ENCODE measurements at places on chromosomes 1 and 21. TPM values are rescaled to one million over a fixed set of nuclear protein-coding genes. Genes with fewer than 3 reads are reported as not detected.
A peak's percentile ranks its signal among the peaks of the same experiment; 100 is the strongest.

DNA sequence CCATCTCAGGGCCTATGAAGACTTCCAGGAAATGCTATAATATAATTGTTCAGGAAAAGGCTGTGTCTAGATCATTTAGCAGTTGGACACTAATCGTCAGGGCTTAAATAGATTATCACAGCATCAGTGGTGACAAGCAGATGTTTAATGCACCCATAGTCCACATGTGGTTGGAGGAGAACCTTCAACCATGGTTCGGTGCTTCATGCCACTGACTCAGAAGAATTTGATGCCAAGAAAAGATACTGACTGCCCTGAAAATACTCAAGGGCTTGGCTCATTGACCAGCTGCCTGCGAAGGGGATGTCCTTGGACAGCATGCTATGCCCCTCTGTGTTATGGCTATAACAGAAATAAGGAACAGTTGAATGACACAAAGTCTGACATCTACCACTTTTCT lies 175.7 kb downstream of the HHIPL2 start:
- DNase-seq = no peak

- DNase-seq = no peak
Measured at GRCh38 chr1:170676628-170677027, 12.7 kb downstream of the PRRX1 start.

DNA sequence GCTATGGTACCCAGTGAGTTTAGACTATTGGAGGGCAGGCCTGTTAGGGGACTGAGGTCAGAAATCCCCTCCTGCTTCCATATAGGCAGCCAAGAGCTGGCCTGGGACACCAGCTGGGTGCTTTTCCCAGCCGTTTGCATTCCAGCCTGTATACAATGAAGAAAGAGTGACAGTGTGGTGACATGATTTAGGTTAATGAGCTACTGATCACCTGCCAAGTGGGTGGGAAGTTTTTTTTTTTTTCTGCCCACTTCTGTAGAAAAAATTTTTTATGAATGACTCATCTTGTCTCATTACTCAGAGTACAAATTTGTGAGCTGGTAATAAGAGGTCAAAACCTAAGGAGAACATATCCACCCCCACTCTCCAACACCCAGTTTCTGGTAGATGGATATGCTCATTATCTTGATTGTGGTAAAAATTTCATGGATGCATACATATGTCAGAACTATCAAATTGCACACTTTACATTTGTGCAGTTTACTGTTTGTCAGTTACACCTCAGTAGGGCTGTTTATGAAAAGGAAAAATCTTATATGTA lies 16.4 kb upstream of the CGN start:
- DNase-seq = peak; percentile 77

Gene LCE1A
- polyA plus RNA-seq = not detected

DNA sequence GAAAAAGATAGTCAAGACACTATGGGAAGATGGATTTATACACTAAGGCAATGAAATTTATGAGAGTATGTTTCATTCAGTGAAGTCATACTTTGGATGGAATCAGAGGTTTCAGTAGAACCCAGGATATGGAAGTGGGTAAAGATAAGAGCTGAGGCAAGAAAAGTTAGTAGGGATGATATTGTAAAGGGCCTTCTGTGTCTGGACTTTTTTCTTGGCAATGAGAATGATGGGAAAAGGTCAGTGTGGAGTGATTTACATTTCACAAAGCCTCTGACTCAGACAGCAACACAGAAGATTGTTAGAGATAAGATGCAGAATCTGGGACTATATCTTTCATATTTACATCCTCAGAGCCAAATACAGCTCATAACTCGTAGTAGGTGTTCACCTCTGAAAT lies 32.1 kb downstream of the SH3BGR start:
- DNase-seq = no peak

Gene PDE9A
- 19.8 TPM for polyA plus RNA-seq

Gene NUP210L
- 0.03 TPM for polyA plus RNA-seq

Gene SEMA6C
- polyA plus RNA-seq = 23.4 TPM

DNA sequence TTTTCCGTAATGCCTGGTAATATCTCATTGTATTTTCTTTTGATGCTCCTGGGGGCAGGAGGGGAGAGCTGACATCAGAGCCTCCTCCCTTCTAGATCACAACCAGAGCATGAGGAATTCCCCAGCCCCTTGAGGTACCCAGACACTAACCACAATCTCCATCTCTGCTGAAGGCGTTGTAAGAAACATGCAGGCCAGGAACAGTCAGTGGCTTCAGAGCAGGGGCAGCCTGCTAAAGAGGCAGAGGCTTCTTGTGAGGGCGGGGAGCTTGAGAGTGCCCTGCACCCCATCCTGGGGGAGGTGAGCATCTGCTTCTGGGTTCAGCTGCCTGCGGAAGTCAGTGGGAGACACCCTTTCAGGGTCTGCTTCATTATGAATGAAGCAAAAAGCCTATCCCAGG lies 19.0 kb downstream of the MAPKAPK2 start:
- no peak for DNase-seq

Gene CYP4Z1
- 0.03 TPM for polyA plus RNA-seq

DNA sequence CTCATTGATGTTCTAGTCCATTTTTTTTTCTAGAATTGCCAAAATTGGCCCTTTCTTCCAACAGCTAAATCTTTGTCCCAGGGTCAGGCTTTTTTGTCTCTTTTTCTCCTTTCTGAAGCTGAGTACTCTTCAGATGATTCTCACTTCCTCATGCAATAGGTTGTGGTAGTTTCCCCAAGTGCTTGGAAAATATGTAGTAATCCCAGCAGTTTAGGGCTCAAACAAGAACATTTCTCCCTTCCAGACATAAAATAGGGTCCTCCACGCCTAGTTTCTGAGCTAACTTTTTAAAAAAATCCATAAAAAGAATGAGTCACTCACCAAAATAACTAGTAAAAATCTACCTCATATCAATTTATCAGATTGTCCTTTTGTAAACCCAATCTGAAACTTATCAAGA lies 10.0 kb upstream of the MCOLN3 start:
- DNase-seq = no peak

- DNase-seq = peak; percentile 84
Measured at GRCh38 chr21:38740090-38740489, 65.6 kb upstream of the ETS2 start.

- DNase-seq = no peak
Measured at GRCh38 chr1:50195205-50195604, 86.5 kb downstream of the ELAVL4 start.

Gene LCE1B
- polyA plus RNA-seq = not detected

GRCh38 chr21:25722631-25723030 lies 12.1 kb downstream of the ATP5PF start:
- DNase-seq = no peak

GRCh38 chr1:232648316-232648715 lies 18.4 kb upstream of the SIPA1L2 start:
- DNase-seq = no peak

Gene UBL4B
- polyA plus RNA-seq = not detected

Gene APOBEC4
- polyA plus RNA-seq = 0.09 TPM

GRCh38 chr1:206583707-206584648 lies 28.3 kb downstream of the EIF2D start:
- DNase-seq = peak; percentile 50

- DNase-seq = no peak
Measured at GRCh38 chr1:234408757-234409156, 35.5 kb downstream of the COA6 start.

DNA sequence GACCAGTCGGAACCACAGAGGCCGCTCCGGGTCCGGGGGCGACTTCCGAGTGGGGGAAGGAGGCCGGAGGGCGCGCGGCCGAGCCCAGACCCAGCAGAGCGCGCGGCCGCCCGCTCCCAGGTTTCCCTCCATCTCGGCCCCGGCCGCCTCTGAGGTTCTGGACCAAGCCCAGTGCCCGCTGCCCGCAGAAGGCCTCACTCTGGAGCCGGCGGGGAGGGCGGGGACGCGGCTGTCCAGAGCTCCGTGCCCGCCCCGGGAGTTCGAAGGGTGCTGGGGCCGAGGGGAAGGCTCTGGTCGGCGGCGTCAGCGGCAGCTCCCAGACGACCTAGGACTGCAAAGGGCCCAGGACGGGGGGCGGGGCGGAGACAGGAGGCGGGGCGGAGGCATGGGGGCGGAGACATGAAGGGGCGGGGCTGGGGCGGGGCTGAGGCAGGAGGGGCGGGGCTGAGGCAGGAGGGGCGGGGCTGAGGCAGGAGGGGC lies 48.0 kb upstream of the SLC19A1 start:
- peak; percentile 31 for DNase-seq

- DNase-seq = no peak
Measured at GRCh38 chr21:38272215-38272614, 15.4 kb downstream of the KCNJ15 start.
